ENCODE measurements at places on chromosomes 1 and 21.

DNA sequence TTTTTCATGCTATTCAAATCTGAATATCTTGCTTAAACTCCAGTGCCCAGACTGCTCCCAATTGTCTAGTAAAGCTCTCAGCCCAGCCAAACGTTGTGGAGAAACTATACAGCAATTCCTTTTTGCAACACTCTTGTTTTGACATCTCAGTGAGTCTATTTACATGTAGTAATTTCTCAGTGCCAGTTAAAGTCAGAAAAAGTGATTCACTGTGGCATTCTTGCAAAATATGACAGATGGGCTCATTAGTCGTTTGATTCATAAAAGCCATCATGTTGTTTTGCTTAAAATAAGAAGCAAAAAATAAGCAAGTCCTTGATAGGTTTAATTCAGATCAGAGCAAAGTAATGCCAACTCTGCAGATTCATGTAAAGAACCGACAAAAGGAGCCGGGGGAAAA is 20.7 kb upstream of the TMPRSS15 start:
- no peak for DNase-seq

DNA sequence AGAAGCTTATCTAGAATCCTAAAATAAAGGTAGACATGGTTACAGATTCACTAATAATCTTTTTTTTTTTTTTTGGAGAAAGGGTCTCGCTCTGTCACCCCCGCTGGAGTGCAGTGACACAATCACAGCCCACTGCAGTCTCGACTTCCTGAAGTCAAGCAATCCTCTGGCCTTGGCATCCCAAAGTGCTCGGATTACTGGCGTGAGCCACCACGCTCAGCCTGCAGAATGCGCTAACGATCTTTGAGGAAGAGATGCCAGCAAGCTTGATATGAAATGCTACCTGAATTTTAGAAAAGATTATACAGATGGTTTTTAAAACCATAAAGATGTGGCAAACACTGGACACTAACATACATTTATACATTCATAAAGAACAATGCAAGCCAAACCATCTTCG is 4.1 kb upstream of the GNPAT start:
- no peak for DNase-seq

- DNase-seq = peak; percentile 47
Measured at GRCh38 chr1:245686006-245686405, 531.2 kb downstream of the KIF26B start.

GRCh38 chr1:17682400-17682799 is 72.7 kb upstream of the ACTL8 start:
- DNase-seq = peak; percentile 82

- DNase-seq = no peak
Measured at GRCh38 chr1:193368302-193368701, 181.9 kb upstream of the B3GALT2 start.

DNA sequence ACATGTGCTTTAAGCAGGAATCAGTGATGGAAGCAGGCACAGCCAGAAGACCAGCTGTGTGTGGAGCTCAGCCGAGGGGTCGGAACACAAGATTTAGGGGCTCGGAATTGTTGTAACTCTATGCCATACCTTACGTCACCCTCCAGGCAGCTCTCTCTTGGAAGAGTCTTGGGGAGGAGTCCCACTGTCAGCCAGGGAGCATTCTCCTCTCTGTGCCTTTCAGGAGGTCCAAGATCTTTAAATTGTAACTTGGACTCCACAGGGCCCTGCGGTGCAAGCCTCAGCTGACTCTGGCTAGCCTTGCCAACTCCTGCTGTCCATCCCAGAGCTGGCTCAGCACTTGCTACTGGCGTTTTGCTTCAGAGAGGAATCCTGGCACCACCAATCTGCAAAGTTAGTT is 26.4 kb upstream of the ROR1 start:
- DNase-seq = no peak

DNA sequence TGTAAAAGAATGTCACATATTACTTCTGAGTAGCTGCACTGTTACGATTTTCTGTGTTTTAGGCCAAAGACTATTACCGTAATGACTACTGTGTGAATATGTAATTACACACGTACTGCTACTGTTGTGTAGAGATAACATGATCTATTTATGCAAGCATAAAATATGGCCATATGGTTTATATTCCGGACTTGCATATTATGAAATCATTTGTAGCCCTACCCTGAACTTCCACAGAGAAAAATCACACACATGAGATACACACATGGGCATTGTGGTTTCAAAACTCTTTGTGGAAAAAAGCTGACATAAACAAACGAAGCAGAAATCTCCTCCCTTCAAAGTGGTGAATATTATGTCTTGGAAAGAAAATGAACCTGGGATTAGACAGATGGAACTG is 373.0 kb upstream of the ADAMTS5 start:
- DNase-seq = no peak

All from islet precursor cell (in vitro differentiated cells).